ENCODE measurements at places on chromosomes 12 and 14. TPM values are rescaled to one million over a fixed set of nuclear protein-coding genes. Genes with fewer than 3 reads are reported as not detected.

LRIG3 gene
- 34.1 TPM for polyA plus RNA-seq

ANO4 gene
- polyA plus RNA-seq: 1.1 TPM

TSPAN11 gene
- 4.4 TPM for polyA plus RNA-seq

CAPZA3 gene
- 0.15 TPM for polyA plus RNA-seq

DEPDC4 gene
- polyA plus RNA-seq: 5.6 TPM

PROX2 gene
- polyA plus RNA-seq: 0.39 TPM

PMEL gene
- 3.0 TPM for polyA plus RNA-seq

ATL1 gene
- polyA plus RNA-seq: 10.2 TPM

PAX9 gene
- 0.37 TPM for polyA plus RNA-seq

All from right renal cortex interstitium (tissue), 3 donors.